Hepatocyte (in vitro differentiated cells): ENCODE measurements at places on chromosomes 4 and X. TPM values are rescaled to one million over a fixed set of nuclear protein-coding genes. Genes with fewer than 3 reads are reported as not detected.

- H3K4me3 ChIP-seq: no peak overlapping the region
- no peak for DNase-seq
- no peak overlapping the region for H3K27ac ChIP-seq
- no peaks in the 10 kb centered on the region for H3K4me1 ChIP-seq
- H3K27me3 ChIP-seq: no peaks in the 10 kb centered on the region
Observed at GRCh38 chr4:26290321-26290720, 30.5 kb upstream of the RBPJ start.

DNA sequence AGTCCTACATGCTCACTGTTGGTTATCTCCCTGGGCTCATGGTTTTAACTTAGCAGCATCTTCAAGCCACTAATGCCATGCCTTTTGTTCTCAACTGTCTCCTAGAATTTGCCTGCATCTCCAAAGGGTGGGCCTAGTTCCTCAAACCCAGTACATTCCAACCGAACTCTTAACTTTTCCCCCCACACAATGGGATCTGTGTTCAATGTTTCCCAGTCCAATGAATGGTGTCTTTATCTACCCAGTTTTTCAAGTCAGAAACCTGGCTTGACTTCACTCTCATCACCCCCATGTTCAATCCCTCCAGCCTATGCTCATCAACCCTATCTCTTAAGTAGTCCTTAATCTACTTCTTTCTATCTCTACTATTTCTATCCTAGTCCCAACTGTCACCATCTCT, 12.9 kb downstream of the CD40LG start:
- no peaks in the 10 kb centered on the region for H3K27me3 ChIP-seq
- H3K4me1 ChIP-seq: no peaks in the 10 kb centered on the region
- no peak for DNase-seq
- no peak overlapping the region for H3K4me3 ChIP-seq

The MAGEB1 gene
- not detected in 2 replicates for total RNA-seq

The DCHS2 gene
- 0.32 and 1.7 TPM in 2 replicates for total RNA-seq

The NPNT gene
- 198 and 228 TPM in 2 replicates for total RNA-seq
